OCI-M1 (cell line): ENCODE measurements at places on chromosomes 5 and 9.

DNA sequence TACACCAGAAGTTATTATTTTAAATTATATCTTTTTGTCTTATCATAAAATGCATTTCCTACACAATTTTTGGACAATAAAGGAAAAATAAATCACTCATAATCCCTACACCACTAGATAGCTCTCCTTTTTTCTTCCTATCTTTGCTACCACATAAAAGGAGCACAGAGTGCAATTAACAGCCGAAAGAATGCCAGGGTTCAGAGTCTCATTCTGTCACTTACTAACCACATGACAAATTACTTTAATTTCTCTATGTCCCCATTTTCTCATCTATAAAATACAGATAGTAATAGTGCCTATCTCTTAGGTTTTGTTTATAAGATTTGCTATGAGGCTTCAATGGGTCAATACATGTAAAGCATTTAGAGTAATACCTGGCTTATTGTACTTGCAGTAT lies 158.7 kb upstream of the GRIN3A start:
- DNase-seq: no peak

GRCh38 chr9:6051511-6051950 lies 36.1 kb upstream of the RANBP6 start:
- no peak for DNase-seq

GRCh38 chr9:124695280-124695890 lies 75.7 kb downstream of the NR6A1 start:
- DNase-seq: no peak

GRCh38 chr9:134340475-134341160 lies 14.4 kb downstream of the RXRA start:
- DNase-seq: no peak

- no peak for DNase-seq
Measured at GRCh38 chr5:134103397-134103796, 11.1 kb upstream of the TCF7 start.

DNA sequence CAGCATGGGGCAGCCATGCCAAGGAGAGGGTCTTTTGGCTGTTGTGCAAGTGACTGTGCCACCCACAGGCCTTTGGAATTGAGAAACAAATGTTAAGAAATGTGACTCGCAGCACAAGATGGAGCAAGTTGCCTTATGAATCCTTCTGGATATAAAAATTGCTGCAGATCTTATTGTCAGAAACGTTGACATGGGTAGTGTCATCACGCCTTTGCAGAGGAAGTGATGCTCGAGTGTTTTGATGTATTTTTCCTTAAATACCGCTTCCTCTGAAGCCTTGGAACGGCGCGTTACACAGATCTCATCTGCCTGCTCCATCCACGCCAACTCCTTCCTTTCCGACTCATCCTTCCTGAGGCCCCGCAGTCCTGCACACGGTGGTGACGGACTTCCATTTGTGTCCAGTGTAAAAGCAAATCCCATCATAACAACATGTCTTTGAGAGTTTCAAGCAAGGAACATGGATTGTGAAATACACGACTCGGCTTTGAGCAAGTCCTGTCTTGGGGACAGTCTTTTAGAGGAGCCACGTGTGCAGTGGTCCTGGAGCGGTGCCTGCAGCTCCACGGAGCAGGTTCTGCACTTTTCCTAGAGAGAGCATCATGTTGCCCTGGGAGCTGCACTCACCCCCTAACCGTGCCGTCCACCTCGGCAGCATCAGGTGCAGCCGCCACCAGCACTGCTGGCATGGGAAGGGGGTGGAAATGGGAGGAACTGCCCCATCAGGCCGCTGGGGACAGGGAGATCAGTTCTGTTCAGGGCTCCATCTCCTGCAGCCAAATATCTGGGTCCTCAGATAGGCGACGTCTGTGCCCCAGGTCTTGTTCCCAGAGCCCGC lies 15.1 kb downstream of the ROPN1L start:
- no peak for DNase-seq

DNA sequence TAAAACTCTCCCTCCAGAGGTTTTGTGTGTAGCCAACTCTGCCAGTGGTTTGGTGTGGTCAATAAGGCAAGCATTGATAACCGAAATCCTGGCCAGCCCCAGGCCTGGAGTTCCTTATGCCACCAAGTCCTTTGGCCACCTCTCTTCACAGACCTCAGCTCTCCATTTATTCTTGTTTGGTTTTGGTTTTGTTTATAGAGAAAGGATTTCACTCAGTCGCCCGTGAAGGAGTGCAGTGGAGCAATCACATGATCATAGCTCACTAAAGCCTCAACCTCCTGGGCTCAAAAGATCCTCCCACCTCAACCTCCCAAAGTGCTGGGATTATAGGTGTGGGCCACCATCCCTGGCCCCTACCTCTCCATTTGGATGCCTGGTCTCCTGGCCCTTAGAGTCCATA lies 55.4 kb upstream of the PPARGC1B start:
- no peak for DNase-seq

DNA sequence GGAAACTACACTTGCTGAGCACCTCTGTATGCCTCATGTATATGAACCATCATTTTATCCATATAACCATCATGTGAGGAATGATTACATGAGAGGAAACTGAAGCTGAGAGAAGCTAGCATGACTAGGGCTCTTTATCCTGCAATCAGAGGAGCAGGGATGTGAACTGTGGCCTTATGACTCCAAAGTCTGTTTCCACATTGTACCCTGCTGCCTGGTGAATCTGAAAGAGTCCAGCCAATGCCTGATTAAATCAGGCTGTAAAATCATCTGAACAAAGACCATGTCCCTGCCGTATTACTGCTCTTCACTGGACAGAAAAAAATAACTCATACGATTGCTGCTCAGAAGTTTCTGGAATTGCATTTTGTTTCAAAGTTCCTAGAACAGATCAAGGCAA lies 67.0 kb downstream of the LPAR1 start:
- DNase-seq: no peak

DNA sequence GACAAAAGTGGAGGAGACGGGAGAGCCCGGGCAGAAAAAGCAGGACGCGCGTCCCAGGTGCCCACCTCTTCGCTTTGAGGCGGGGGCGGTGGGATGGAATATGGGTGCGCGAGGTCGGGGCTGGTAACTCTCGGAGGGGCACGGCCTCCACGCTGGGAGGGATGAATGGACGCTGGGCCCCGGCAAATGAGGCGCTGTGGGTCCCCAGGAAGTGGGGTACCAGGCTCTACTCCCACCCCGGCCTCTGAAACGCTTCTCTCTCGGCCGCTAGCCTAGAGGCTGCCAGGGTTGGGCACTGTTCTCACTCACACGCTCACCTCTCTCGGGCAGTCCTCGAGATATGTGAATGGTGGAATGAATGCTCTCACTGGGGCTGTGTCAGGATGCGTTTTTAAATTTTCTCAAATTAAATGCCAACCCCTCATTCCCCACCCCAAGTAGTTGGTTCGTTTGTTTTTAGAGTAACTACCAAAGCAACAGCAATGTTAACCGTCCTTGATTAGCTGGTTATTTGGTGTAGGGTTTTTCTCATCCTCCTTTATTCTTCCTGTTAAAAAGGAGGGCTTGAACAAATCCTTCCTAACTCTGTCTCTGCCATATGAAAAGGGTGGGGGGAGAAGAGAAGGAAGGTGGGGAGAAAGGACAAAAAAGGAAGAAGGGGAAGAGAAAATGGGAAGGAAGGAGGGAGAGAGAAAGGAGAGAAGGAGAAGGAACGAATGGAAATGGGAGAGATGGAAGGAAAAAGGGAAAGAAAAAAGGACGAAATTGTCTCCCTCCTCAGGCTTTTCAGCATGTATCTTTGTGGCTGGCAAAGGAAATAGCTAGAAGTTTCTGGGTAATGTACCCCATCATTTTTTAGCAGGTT lies 1.3 kb upstream of the EBF1 start:
- no peak for DNase-seq

DNA sequence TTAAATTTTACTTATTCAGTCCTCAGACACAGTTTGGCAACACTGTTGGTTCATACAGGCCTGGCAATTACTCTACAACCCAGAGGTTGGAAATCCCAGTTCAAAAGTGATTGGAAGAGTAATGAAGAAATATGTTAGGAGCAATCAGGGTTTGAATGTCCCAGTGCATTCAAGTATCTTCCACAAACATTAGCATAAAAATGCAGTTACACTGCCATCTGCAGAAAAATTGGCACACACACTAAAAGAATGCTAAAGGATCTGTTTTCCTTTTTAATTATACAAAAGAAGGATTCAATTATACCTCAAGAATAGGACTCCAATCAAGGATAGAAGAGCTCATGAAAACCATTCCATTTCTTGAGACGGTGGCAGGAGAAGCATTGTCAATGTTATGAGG lies 130.2 kb downstream of the DNAH5 start:
- peak; percentile 3 for DNase-seq

DNA sequence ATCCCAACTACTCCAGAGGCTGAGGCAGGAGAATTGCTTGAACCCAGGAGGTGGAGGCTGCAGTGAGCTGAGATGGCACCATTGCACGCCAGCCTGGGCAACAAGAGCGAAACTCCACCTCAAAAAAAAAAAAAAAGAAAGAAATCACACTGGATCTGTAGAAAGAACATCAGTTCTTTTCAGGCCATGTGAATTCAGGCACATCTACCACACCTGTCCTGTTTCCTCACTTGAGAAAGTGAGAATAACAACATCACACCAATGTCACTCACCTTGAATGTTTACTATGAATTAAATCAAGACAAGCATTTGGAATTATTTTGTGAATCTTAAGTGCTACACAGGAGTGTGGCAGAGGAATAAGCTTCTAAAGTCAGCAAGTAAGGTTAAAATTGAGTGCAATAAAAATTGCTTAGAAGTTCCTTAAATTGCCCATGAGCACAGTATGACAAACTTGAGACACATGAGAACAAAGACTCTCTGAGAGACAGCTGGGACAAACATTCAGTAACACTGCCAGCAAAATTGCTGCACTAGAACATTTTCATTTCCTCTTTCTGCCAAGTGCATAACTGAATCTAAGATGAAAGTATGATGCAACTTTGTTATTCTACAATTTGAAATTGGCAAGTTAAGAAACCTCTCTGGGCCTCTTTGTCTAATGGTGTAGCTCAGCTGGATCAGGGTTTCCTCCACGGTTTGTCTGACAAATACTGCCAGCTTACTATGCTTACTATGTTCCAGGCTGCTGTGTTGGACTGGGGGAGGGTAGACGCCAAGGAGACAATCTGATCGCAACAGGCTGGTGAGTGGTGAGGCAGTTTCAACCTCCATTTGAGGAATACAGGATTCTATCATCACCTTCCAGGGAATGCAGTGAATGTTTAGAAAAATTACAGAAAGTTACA lies 1.9 kb upstream of the RIC1 start:
- DNase-seq: peak; percentile 100

GRCh38 chr5:7548596-7548995 lies 152.7 kb downstream of the ADCY2 start:
- no peak for DNase-seq

DNA sequence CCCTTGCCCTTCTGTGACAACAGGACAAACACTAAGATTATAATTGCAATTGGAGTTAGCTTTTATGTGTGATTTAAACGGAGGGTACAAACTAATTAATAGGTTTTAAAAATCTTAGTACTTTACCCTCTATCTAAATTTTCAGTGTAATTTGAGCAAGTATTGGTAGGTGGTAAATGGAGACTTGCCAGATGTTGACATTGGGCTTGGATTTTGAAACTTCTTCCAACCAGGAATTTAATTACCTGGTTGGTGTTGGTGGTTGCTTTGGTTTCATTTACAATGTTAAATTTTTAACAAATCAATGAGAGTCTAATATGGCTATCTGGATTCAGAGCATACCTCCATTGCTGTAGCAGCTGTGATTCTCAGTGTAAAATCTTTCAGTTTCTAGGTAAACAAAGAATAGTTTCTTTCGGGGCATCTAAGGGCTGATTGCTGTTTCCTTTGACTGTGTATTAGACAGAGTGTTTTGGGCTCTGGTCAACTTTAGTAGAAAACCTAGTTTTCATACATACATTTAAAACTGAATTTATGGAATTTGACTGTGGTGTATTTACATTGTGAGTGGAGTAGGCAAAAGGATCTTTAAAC lies 1.9 kb downstream of the DAPK1 start:
- DNase-seq: peak; percentile 39

DNA sequence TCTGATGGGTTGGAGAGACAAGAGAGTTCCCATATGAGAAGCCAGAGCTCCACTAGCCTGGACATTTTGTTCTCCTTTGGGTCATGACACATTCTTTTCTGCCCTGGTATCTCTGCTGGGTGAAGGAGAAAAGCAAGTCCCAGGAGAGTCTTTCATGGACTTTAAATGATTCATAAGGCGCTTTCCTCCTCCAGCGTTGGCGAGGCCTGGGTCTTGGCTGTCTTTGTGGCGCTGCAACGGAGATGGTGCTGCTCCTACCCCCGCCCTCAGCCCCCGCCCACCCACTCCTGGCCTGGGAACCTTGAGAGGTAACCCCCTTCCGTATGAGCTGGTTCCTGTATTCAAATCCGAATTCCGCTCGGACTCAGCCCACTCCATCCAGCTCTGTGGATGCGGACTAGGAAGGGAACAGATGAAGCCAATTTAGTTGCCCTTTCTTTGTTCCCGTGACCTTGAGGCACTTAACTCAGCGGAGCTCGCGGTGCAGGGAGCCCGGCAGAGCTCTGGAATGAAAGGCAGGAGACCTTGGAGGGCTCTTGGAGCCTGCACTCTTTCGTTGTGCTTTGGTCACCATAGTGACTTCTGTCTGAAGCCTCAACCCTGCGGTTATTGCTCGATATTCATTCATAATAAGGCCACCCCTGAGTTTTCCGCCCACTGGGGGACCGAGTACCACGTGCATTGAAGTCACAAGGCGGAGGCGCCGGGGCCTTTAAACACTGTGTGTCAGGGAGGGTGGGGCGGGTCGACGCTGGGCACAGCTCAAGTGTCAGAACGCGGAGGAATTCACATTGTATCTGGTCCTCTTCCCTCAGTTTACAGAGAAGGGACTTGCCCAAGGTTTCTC lies 14.0 kb upstream of the PWWP2A start:
- no peak for DNase-seq

- DNase-seq: no peak
Measured at GRCh38 chr5:79149433-79149832, 37.8 kb downstream of the BHMT start.

GRCh38 chr9:87193925-87194868 lies 246.9 kb upstream of the GAS1 start:
- DNase-seq: no peak

DNA sequence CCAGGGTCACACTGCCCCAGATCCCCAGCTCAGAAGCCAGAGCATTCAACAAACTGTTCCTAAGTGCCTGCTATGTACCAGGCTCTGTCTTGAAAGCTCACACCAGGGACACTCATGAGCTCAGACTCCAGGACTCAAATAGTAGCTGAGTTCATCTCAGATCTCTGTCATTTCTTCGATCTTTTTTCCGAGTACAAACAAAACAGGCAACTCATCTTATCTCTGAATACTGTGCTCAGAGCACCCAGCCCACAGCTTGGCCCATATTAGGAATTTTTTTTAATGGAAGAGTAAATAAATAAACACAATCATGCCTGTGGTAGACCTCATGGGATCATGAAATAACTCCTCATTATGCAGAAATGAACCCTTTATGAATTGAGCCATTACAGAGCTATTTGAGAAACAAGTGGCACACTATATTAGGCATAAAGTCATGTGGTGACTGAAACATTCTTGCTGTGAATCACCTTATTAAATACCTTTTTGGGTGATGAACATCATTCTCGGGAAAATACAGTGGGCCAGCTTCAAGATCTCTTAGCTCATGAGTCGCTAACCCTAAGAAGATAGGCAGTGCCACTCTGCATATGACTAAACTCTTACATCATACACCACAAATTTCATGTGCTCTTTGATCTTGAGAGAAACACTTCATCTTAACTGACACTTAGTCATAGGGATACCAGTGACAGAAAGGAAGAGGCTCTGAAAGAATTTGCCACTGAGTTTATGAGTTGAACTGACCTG lies 9.9 kb downstream of the SH3RF2 start:
- DNase-seq: peak; percentile 88
